Fibroblast of skin of scalp (primary cell): ENCODE measurements at places on chromosomes 11 and 22.

- DNase-seq, result no peak
Observed at GRCh38 chr11:75822541-75822940, 7.5 kb downstream of the UVRAG start.

DNA sequence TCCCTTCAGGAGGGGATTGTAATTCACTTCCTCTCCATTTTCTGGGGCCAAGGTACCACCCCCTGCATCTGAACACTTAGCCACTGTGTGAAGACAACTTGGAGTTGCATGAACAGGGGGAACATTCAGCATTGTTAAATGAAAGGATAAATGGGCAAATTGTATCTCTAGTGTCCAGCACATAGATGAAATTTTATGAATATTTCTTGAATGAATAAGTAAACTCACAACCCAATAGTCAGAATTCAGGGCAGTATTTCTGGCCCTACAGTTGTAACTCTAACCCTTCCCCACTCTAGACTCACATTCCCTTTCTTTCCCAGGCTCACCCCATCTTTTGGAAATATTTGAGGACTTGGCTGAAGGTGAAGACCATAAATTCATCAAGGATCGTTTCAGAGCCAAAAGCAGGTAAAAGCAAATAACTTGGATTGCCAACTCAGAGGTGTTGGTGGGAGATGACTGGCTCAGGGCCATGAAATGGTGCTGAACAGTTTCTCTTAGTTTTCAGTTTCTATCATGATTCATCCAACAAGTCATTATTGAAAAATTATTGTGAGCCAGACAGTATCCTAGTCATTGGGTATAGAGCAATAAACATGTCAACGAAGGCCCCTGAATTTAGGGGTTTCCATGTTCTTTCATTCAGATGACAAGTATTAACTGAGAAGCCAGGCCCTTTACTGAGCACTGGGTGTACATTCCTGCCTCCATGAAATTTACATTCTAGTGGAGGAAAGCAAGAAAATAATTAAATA lies 33.3 kb upstream of the ZC3H12C start:
- DNase-seq, result peak; percentile 48

GRCh38 chr11:91984033-91984584 lies 240.5 kb upstream of the FAT3 start:
- peak; percentile 10 for DNase-seq

DNA sequence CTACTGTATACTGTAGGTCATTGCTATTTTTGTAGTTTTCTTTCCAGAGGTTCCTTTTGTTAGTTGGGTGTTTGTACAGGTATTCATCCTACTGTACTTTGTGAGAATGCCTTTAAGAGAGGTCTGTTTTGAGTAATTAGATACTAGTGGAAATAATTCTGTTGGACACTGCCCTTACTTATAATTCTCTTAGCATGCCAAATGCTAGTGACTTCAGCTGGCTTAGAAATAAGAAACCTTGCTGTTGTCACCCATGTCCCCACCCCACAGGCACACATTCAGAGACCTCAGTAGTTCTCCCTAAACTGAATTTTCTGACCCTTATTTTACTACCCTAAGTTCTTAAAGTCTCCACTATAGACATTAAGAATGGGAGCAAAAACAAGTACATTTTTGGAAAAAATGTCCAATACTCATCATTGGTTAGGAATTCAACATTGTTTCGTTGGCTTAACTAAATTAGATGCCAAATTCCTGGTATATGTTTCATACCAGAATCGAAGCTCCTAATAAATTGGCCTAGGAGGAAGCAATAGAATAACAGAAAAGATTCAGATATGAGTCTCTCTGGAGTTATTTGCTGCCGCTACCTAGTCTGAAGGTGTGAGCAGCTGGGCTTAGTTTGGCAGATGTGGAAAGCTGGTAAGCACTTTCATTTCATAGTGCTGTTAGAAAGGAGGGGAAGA lies 28.4 kb downstream of the ZNF143 start:
- peak; percentile 85 for DNase-seq

DNA sequence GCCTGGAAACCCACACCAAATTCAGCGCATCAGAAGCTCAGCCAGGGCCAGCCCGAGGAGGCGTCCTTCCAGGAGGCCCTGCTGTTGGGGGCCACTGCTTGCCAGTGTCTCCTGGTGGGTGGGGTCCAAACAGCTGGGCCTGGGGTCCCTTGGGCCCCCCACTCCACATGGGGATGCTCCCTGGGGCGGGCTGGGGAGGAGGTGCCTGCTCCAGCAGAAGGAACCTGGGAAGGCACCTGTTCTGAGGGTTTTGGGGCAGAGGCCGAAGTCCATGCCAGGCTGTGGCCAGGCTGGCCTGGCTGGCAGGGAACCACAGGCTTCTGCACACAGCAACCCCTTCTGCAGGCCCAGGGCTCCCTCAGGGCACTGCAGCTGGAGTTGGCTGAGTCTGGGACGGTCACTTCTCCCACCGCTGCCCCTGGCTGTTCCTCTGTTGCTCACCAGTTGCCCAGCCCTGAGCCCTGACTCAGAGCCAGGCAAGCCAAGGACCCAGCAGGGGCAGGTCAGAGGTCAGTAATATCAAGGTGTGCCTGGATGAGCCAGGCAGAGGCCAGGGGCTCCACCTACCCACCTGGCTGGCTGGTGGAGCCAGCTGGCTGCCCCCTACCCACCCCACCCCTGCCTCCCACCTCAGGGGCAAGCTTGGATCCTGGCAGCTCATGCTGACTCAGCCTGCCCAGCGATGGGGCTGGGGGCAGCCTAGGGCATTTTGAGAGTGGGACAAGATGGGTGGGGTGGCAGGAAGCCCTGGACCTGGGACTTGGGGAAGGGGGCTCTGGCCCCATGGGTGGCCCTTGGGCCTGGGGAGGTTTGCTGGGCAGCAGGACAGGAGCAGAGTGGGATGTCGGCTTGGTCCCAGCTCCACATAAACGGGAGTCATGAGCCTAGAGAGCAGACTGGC lies 12.0 kb upstream of the PHLDA2 start:
- DNase-seq, result no peak

GRCh38 chr22:50444663-50445062 lies 30.2 kb downstream of the SBF1 start:
- DNase-seq, result peak; percentile 44

DNA sequence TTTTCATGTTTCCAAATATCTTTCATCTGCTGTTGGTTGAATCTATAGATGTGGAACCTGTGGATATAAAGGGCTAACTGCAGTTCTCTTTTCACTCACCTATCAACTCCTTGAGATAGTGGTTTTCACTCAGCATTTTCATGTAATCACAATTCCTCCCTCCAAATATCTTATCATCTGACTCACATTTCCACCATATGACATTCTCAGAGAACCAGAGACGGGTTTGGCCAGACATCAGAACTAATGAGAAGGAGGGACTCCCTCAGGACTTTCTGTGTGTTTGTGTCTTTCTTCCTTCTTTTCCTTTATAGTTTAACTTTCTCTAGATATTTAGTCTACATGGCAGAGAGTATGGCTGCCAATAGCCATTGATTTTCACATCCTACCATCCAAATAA lies 134.8 kb upstream of the DDI1 start:
- DNase-seq, result peak; percentile 28

DNA sequence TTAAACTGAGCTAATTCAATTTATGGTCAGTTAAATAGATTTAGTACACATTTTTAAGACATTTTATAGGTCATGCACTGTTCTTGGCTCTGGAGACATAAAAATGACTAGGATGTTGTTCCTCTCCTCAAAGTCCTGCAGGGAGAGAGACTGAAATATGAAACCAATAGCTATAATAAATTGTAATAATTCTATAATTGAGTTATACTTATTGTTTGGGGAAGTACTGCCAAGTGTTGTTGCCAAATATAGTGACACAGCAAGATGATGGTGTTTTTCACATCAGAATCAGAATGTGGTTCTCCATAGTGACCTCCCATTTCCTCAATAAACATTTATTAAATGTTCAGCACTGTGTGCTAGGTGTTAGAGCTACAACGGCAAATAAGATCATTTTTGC lies 470.6 kb downstream of the NTM start:
- no peak for DNase-seq

DNA sequence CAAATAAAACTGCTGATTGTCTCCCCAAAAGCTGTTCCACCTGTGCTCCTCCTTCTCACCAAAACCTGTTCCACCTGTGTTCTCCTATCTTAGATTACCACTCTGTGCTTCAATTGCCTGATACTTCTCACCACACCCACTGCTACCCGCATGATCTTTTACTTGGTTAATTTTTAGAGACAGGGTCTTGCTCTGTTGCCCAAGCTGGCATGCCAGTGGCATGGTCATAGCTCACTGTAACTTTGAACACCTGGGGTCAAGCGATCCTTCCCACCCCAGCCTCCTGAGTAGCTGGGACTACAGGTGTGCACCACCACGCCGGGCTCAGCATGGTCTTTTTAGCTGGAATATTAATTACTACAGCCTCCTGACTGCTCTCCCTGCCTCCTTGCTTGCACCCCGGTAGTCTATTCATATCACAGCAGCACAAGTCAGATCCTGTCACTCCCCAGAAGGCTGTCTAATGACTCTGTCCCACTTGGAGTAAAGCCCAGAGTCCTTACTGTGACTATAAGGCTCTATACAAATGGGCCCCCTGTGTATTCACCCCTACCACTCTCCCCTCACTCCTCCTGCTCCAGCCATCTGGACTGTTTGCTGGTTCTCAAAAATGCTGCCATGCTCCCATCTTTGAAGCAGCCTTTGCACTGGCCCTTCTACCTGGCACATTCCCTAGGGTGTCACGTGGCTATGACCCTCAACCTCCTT lies 3.5 kb downstream of the C11orf91 start:
- no peak for DNase-seq

DNA sequence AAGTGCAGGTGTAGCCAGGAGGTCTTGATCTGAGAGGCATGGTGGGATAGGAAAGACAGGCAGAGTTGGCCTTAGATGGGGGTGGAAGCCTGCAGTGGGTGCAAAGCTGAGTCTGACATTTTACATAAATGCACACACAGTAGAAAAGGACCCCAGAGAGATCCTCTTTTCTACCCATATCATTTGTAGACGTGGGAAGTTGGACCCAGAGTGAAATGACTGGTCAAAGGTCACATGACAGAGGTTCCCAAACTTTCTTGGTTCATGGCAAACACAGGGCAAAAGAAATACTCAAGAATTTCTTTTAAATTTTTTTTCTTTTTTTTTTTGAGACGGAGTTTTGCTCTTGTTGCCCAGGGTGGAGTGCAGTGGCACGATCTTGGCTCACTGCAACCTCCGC lies 6.2 kb upstream of the FOXRED2 start:
- DNase-seq, result no peak

GRCh38 chr11:88535916-88536547 lies 198.5 kb upstream of the CTSC start:
- peak; percentile 90 for DNase-seq

- peak; percentile 70 for DNase-seq
Observed at GRCh38 chr11:68447015-68447801, 13.3 kb upstream of the PPP6R3 start.

DNA sequence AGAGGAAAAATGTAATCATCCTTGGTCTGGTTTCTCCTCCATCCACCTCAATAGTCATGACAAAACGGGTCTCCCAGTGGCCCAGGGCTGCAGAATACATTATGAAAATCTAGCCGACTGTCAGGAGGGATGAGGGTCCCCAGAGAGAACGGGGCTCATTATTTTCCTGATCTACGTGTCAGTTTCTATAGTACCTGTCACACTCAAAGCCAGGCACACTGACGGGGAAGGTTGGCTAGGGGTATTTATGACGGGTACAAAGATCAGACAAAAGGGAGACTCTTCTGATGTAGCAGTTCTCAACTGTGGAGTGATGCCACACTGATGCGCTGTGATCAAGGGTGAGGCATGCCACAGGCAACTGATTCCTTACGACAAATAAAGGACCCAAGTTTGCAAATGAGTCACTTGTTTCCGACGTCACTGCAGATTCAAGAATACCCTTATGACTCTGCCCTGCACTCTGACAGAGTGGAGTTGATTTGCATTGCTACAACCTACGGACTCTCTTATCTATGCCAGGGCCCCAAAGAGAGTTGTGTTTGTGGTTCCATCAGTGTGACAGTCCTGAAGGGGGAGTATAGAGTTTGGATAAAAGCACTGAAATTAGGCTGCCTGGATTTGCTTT lies 188.2 kb upstream of the TBCEL start:
- DNase-seq, result no peak

GRCh38 chr11:82474876-82475275 lies 258.8 kb downstream of the FAM181B start:
- DNase-seq, result no peak

GRCh38 chr11:69213316-69213715 lies 57.6 kb downstream of the SMIM38 start:
- no peak for DNase-seq

DNA sequence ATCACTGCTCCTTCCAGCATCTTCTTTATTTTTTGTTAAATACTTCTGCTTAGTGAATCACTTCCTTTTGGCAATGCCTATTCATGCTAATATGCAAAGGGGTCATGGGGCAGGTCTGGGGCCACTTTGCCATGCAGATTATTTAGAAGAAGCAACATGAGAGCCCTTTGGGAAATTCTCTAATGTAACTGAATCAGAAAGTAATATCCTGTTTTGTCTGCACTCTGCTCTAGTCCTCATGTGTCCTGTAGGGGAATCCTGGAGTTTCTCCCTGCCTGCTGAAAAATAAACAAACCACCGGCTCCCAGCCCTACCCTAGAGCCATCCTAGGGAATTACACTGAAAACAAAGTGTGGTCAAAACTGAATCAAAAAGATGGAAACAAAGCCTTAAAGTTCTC lies 176.5 kb upstream of the POU2AF2 start:
- DNase-seq, result peak; percentile 35

GRCh38 chr11:16001899-16002426 lies 354.4 kb downstream of the SOX6 start:
- DNase-seq, result peak; percentile 91

- DNase-seq, result peak; percentile 56
Observed at GRCh38 chr22:25362215-25362882, 142.9 kb downstream of the CRYBB2 start.

- no peak for DNase-seq
Observed at GRCh38 chr11:120196826-120197225, 14.0 kb upstream of the OAF start.

- no peak for DNase-seq
Observed at GRCh38 chr11:70522593-70523311, 124.4 kb downstream of the CTTN start.

- DNase-seq, result no peak
Observed at GRCh38 chr22:47047321-47048122, 285.1 kb downstream of the TBC1D22A start.

GRCh38 chr11:95262994-95263765 lies 32.2 kb upstream of the SESN3 start:
- DNase-seq, result no peak

DNA sequence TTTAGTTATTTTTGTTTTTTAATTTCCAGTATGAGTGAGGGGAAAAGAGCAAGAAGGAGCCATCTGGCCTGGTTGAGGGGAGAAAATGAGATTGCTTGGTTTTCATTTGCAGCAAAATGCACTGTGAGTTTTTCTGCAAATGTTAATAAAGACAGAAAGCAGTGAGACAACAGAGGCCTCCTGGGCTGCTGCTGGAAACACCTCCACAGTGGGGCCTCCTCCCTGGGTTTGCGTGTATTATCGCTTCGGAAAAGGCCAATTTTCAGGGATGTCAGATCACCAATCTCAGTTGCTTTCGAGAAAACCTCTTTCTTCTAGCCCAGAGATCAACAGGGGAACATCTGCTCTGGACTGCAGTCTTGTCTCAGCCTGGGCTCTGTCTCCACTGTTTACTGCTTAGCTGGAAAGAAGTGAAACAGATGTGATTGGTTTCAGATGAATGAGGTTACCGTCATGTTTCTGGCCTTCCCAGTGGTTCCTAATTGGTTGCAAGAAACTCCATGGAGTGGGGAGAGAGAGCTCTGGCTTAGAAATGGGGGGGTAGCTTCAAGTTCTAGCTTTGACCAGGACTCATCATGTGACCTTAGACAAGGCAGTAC lies 17.3 kb downstream of the TSPAN18 start:
- no peak for DNase-seq

GRCh38 chr11:1205987-1206331 lies 16.9 kb upstream of the MUC5B start:
- no peak for DNase-seq

- no peak for DNase-seq
Observed at GRCh38 chr11:112928136-112928535, 33.1 kb upstream of the NCAM1 start.
